Muscle of arm (tissue), 14 donors: ENCODE measurements at places on chromosomes 7 and 10. TPM values are rescaled to one million over a fixed set of nuclear protein-coding genes. Genes with fewer than 3 reads are reported as not detected.

- DNase-seq = peak; percentile 37
These were observed 204.9 kb downstream of the CCDC3 start for GRCh38 chr10:12796401-12797160.

Gene ARL3
- polyA plus RNA-seq = 10.6 TPM

Gene PIK3CG
- polyA plus RNA-seq = 3.2 TPM

DNA sequence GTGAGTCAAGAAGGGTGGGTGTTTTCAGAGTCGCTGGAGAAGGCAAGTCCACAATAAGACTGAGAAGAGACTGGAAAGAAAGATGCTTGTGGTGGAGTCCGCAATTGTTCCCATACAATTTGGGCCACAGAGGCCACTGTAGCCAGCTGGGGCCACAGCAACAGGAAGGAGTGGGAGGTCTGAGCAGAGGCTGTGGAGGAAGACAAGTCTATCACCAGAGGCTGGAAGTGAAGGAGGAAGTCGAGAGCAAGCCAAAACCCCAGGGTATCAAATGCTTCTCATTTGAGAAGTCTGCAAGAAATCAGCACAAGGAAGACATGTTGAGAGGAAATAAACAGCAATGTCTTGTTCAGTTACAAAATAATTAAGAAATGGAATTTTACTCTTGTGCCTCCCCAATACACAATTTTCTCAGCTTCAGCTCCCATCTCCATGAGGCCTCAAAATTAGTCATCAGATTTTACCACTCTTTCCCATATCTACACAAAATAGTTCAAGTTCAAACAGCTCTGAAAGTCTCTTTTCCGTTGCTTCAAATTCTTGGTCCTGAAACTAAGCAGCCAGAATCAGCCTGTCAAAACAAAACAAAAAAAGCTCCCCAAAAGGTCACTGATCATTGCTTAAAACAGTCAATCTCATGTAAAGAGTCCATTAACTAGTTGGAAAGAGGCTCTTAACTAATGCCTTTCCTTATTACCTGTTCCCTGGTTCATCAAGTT is 31.6 kb downstream of the SLC16A12 start:
- no peak for DNase-seq

DNA sequence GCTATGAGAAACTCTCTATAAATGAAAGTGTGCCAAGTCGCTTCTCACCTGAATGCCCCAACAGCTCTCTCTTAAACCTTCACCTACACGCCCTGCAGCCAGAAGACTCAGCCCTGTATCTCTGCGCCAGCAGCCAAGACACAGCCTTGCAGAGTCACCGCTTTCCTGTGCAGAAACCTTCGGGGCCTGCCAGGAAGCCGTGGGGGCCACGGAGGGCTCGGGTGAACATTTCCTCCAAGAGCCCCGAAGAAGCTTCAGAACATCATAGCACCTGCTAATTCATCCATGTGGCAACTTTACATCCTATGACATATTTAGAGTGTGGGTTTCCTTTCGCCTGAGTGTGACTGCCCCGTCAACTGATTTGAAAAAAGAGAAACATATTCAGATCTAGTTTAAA is 55.7 kb upstream of the PRSS58 start:
- DNase-seq = no peak

DNA sequence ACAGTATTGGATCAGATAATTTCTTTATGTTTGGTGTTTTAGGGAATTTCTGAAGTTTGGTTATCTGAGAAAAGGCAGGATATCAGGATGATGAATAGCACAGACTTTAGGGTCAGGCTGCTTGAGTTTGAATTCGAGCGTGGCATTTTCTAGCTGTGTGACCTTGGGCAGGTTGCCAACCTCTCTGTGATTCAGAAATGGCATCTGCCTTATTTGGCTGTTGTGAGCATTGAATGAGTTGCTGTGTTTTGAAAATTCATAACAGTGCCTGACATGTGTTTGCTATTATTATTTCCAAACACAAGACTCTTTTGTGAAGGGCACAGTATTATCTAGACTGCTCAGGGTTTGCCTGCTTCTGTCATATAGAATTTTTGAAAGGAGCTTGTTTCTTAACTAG is 66.9 kb downstream of the NXPH1 start:
- DNase-seq = no peak
